T-helper 1 cell (primary cell): ENCODE measurements at places on chromosomes 13 and 19.

- DNase-seq: no peak
Measured at GRCh38 chr19:19445911-19446361, 40.5 kb downstream of the GATAD2A start.

- DNase-seq: no peak
Measured at GRCh38 chr19:13053761-13054625, 48.7 kb downstream of the LYL1 start.

DNA sequence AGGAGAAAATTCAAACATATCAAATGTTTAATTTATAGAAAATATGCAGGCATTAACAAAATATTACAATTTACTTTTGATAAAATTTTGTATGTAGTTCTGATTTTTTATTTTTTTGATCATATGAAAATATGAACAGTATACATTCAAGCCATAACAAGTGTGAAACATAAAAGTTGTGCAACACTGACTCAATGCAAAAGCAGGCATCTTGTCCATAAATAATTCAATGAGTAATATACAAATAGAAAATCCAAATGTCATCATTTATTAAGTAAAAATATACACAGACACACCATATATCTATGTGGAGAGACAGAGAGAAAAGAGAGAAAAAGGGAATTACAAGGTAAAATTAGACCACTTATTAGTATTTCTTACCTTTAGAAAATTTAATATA, 1183.9 kb downstream of the SLITRK1 start:
- DNase-seq: no peak

DNA sequence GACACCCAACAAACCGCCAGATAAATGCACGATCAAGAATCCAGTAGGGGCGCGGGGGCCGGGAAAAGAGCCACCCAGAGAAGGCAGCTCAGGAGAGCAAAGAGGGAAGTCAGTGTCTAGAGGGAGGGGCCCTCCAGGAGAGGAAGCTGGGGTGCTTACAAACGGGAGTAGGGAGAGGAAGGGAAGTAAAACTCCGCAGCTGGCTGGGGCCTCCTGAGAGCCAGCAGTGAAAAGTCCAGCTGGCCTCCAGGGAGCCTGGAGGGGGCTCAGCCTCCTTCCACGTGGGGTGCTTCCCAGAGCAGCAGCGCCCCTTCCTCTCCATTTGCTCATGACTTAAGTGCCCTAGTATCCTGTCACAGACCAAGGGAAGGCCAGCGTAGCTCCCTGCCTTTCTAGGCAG, 51.8 kb downstream of the TMED1 start:
- DNase-seq: no peak

DNA sequence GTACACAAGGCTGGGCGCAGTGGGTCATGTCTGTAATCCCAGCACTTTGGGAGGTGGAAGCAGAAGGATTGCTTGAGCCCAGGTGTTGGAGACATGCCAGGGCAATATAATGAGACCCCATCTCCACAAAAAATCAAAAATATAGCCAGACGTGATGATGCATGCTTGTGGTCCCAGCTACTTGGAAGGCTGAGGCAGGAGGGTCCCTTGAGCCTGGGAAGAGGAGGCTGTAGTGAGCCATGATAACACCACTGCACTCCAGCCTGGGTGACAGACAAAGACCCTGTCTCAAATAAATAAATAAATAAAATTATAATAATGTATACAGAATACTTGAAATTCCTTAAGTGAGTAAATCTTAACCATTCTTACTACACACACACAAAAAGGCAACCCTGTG, 127.7 kb downstream of the SPRY2 start:
- DNase-seq: no peak

GRCh38 chr19:47068876-47069406, 20.5 kb upstream of the TMEM160 start:
- DNase-seq: no peak
